ENCODE measurements at places on chromosomes 3 and 15.

GRCh38 chr3:5296362-5296761 is 108.9 kb downstream of the EDEM1 start:
- DNase-seq, result no peak

DNA sequence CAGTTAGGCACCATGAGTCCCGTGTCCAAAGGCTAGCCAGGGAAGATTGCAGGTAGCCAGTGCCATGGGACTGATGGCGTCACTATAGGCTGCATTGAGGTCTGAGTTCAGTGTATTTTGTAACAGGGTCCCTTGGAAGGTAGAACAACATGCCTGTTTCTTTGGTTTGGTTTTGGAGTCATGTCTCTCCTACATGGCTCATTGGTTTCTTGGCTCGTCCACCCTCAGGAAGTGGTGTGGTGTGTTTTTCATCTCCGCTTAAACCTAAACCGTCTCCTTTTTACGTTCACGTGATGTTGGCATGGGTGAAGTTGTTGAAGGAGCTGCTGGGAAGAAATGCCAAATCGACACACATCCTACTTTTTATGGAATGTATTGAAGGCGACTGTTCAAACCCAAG is 71.6 kb downstream of the FLNB start:
- no peak for DNase-seq

DNA sequence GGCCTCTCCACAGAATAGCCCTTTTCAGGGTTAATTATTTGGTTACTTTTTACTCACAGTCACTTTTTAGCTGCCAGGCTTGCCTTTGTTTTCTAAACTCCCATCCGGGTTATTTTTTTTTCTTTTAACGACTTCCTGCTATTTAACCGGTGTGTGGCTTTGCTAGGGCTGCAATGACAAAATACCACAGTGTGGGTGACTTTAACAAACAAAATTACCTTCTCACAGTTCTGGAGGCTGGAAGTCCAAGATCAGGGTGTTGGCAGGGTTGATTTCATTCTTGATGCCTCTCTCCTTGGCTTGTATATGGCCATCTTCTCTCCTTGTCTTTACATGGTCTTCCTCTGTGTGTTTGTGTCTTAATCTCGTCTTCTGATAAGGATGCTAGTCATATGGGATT is 91.5 kb downstream of the IL1RAP start:
- no peak for DNase-seq

GRCh38 chr3:161403251-161403650 is 31.9 kb upstream of the SPTSSB start:
- no peak for DNase-seq

DNA sequence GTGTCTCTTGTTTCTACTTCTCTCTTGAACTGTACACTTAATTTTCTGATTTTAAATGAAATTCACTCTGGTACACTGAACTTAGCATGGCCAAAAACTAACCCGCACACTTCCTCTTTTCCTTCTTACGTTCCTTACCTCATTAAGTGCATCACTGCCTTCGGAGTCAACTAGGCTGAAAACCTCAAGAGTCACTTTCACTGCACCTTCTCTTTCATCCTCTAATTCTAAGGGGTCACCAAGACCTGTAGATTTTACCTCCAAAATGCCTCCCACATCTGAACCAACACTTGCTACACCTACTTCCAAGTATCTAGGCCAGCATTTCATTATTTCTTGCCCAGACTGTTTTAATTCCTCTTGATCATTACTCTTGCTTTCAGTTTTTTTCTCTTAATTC is 6.6 kb downstream of the CBLB start:
- no peak for DNase-seq

DNA sequence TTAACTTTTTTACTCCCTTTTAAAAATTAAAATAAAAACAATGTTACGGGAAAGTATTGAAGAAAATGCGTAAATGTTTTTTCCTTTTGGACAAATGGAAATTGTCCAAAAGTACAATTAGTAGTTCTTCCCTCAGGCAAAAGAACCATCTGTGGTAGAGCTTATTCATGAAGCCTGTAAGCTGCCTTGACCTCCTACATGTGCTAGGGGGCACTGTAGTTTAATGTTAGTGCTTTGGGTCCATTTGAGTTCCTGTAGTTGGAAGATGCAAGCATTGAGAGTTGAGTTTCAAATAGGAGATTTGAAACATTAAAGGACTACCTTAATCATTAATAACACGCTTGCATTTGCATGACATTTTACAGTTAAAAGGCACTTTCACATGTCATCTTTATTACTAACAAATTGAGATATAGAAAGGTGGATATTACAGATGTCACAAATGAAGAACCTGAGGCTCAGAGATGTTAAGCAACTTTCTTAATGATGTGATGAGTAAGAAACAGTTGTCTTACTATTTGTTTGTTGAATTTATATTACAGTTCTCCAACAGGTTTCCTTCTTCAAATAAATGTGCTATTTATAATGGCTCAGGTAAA is 1.8 kb upstream of the ZNF385D start:
- DNase-seq, result no peak

GRCh38 chr3:62019906-62020305 is 353.4 kb downstream of the FEZF2 start:
- no peak for DNase-seq

GRCh38 chr3:135965129-135965505 is 411 bp upstream of the PPP2R3A start:
- DNase-seq, result no peak

DNA sequence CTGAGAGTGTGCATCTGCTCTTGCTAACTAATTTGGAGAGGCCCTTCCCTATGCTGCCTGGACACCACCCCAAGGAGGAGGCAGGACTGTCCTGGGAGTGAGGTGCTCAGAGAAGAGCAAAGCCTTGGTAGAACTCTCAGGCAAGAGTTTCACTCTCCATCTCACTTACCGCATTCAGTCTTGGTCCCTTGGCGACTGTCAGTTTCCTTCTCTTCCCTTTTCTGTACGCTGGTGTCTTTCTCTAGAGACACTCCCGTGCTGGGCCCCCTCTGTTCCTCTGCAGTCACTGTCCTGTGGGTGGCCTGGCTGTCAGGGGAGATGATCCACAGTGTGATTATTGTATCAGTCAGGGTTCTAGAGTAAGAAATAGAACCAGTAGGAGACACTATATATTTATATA is 44.0 kb downstream of the IDH2 start:
- DNase-seq, result no peak
